ENCODE measurements at places on chromosomes 6 and 20.

GRCh38 chr6:8556370-8557013 is 121.1 kb upstream of the SLC35B3 start:
- DNase-seq: no peak

DNA sequence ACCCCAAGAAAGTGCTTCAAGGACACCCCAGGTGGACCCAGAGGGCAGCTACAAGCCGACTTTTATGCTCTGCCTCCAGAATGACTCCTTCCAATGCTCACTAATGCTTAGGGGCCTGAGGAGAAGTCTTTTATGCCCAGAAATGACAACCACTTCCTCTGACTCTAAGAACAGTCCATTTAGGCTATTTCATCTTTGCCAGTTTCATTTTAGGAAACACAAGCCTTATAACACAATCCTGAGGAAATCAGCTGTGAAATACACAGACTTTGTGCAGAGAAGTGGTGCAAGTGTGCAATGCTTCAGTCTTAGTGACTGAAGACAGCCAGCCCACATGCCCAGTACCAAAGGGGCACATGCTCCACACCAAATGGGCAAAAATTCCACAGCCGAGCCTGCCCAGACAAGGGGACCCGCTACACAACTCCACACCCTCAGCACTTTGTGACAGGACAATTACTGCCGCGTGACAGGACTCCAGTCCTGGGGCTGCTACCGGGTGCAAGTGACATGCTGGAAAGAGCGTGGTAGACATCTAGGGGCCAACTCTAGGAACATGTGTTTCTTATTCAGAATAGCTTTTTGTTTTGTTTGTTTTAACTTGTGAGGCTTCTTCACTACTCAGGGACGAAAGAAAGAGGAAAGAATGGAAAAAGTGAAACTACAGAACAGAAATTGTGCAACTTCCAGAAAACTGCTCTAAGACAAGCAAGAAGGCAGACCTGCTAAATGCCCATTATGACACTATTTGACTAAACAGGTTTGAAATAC is 28.2 kb upstream of the PLAGL1 start:
- DNase-seq: peak; percentile 44

DNA sequence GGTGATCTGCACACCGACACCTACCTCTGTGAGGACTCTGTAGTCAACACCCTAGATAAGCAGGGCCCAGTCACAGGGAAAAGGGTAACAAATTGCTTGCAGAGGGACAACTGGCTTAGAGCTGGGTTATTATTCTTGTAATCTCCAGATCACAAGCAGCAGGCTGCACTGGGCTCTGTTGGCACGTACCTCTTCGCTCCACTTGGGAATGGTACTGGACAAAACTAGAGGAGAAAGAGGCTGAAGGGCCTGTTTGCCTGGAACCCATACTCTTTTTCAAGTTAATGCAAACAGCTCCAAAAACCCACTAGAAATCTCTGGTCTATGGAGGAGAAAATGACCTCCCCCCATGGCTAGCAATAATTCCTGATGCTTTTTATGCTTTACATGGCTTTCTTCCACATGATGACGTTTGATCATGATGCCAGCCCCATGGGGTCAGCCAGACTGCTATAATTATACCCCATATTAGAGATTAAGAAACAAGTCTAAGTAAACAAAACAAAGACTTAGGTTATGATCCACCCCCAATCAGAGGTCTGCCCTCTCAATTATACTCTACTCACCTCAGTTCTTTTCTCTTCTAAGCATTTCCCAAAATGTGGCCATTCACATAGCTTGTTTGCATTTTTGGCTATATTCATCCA is 190.0 kb downstream of the UNC5CL start:
- DNase-seq: no peak

DNA sequence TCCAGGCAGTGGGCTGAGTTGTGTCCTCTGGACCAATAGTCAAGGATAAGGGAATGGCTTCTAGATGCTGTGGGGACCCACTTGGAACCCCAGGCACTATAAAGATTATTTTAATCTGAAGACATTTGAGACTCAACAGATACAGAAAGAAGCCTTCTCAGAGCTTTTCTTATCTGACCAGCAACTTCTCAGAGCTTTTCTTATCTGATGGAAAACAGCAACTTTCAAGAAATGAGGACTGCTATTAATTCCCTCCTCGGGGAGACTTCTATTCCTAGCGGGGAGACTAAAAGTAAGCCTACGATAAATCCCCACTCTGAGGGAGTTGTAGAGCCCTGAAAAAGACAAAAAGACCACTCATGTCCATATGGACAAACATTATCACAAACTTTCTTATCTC is 160.5 kb downstream of the RNASET2 start:
- no peak for DNase-seq

GRCh38 chr6:166927935-166928643 is 28.3 kb downstream of the RNASET2 start:
- no peak for DNase-seq

GRCh38 chr20:3786665-3787323 is at the start of gene CENPB:
TSS of gene CENPB (minus strand) at chr20:3786740. CDS start at chr20:3786483, 257 bp downstream.
- DNase-seq: peak; percentile 92

DNA sequence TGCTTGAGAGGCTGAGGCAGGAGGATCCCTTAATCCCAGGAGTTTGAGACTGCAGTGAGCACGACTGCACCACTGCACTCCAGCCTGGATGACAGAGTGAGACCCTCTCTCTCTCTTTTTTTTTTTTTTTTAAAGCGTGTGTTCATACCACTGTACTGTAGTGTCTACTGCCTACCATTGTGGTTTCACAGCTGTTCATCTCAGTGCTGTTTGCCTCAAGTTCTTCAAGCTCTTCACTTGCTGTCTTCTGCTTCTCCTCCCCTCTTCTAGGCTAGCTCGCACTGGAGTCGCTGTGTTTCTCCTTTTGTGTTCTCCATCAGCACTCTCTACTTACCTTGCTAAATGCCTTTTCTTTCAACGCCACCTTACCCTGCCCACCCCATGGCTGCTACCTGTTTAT is 7.4 kb downstream of the FOXO3 start:
- DNase-seq: no peak

- DNase-seq: no peak
Measured at GRCh38 chr6:142395768-142396231, 94.0 kb downstream of the ADGRG6 start.

DNA sequence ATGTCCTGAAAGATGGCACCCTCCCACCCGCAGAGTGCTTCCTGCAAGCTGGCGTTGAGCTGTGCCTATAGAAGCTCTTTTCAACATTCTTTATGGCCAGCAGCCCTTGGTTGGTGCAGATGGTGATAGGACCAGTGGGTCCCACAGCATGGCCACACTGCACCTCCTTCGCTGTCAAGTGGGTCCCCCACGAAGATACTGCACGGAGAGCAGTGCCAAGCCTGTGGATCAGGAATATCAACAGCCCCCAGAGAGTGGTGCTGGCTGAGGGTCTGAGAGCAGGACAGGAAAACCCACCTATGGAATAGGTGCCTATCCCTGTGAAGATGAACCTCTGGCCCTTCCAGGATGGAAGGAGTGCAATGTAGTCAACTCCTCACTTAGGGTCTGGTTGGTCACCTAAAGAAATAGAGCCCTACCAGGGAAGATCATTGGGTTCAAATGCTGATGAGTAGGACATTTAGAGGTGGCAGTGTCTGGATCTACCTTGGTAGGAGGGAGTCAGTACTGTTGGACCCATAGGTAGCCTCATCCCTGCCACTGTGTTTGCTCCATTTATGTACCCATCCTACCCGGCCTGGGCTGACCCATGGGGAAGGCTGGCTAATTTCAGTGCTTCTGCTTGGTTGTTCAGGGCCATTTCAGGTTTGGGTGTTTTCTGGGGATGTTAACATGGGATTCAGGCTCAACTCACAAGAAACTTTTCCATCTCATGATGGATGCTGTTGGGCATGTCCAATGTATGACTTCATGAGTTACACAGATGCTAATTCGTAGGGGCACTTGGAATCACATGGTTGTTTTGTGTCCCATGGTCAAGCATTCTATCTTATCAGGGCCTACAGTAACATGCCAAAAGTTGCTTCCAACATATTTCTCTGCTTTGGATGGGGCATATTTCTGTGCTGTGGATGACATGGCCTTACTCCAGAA is 33.4 kb upstream of the MICB start:
- no peak for DNase-seq

- no peak for DNase-seq
Measured at GRCh38 chr6:134288538-134289203, 29.2 kb downstream of the SGK1 start.

GRCh38 chr20:61527626-61528025 is 275.6 kb downstream of the CDH4 start:
- DNase-seq: no peak

- no peak for DNase-seq
Measured at GRCh38 chr20:34085544-34086040, 26.5 kb downstream of the EIF2S2 start.

DNA sequence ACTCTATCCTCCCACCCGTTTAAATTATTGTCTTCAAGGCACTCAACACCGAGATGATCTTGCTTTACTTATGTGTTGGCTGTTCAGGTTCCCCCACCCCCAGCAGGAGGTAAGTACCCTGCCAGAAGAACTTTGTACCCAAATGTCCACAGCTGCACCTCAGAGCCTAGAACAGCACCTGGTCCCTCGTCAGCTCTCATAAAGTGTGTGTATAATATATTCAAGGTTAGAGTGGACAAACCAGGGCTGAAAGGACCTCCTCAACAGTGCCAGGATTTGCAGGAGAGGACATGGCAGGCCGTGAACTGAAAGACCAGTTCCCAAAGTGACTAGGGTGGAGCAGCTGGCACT is 5.9 kb upstream of the CPXM1 start:
- DNase-seq: no peak

- DNase-seq: no peak
Measured at GRCh38 chr20:58749098-58749769, 56.6 kb downstream of the NPEPL1 start.

- DNase-seq: no peak
Measured at GRCh38 chr6:38773338-38773737, 58.2 kb downstream of the DNAH8 start.

DNA sequence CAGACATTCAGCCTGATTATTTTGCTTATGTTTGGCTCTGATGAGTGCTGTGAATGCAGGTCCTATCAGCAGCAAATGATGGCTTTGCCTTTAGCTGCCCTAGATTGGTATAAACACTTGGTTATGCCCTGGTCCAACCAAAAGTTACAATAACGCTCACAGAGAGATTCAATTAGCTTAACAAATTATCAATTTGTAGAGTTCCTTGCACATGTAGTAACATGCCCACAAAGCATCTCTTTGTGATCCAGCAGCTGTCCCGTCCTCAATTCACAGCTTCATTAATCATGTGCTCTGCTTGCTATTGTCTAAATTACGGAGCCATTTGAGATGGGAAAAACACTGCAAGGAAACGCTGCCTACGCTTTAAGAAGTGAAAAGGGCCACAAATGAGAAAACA is 457.9 kb downstream of the HDGFL1 start:
- no peak for DNase-seq

DNA sequence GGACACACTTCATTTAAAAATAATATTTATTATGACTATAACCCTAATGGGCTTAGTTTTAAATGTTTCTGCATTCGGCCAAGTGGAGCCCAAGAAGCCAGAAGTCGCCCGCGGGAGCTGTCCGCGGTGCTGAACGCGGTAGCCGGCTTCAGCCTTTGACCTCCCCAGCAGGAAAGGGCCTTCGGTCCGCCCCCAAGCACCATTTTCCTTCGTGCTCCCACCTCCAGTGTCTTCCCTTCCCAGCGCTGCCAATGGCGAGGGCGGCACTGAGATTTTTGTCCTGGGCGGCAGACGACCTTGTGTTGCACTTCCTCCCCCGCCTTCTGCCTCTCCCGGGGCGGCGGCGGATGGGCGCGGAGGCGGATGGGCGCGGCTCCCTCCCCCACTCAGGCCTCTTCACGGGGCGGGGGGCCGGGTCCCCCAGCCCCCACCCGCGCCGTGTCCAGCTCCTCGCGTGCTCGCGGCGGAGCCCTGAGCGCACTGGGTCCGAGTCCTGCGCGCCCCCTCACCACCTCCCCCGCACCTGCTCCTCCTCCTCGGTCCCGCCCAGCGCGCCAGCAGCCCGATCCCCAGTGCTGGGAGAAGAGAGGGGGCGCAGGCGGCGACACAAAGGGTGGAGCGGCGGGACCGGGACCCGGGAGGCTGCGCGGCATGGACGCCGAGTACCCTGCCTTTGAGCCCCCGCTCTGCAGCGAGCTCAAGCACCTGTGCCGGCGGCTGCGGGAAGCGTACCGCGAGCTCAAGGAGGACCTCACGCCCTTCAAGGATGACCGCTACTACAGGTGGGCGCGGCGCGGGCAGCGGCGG is 23.6 kb upstream of the TMEM181 start:
- DNase-seq: peak; percentile 82

- no peak for DNase-seq
Measured at GRCh38 chr20:47765691-47766594, 19.3 kb downstream of the SULF2 start.

Data from left hindlimb (tissue), 1 donor.